Right ventricle myocardium superior (tissue), 1 donor: ENCODE measurements at places on chromosomes 11 and 22. TPM values are rescaled to one million over a fixed set of nuclear protein-coding genes. Genes with fewer than 3 reads are reported as not detected.

DNA sequence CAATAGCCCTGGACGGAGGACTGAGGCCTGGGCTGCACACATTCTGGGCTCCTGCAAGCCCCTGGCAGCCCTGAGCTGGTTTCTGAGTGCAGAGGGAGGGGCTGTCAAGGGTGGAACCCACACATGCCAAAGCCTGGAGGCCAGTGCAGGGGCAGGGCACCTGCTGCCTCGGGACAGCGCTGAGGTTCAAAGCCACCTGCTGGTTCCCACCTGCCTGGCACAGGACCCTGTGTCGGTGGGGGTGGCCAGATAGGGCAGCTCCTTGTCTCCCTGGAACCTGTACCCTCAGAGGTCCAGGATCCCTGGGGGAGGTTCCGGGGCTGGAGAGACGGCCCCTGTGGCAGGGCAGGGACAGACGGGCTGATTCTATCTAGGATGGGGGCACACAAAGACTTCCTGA lies 40.8 kb downstream of the RTN4R start:
- DNase-seq = no peak

- no peak for DNase-seq
Measured at GRCh38 chr11:45850446-45850845, 3.2 kb downstream of the CRY2 start.

GRCh38 chr22:35684270-35684700 lies 33.4 kb upstream of the APOL5 start:
- DNase-seq = no peak

DNA sequence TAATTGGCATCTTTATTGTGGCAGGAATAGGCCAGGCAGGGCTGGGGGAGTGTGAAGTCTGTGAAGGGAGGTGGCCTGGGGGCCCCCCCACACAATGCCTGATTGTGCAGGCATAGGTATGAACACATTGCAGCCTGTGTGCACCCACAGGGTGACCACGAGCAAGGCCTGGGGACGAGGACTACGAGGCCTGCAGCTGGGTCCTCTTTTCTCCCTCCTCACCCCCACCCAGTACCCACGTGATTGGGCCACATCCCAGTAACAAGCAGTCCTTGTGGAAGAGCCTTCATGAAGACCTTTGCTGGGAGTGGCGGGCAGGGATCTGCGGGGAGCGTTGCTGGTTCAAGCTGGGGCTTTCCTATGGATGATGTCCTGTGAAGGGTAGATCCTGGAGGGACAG lies 29.3 kb downstream of the ZBTB16 start:
- peak; percentile 49 for DNase-seq

DNA sequence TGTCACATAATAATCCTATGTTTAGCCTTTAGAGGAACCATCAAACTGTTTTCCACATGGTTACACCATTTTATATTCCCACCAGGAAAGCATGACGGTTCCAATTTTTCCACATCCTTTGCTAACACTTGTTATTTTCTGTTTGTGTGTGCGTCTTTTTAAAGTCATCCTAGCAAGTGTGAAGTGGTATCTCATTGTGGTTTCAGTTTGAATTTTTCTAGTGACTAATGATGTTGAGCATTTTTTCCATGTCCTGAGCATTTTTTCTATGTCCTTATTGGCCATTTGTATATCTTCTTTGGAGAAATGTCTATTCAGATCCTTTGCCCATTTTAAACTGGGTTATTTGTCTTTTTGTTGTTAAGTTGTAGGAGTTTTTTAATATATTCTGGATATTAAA lies 53.7 kb upstream of the DEPDC7 start:
- DNase-seq = no peak

ZW10 gene
- 8.4 TPM for total RNA-seq

ARHGAP20 gene
- 0.38 TPM for total RNA-seq

NXPE4 gene
- total RNA-seq = not detected

DNA sequence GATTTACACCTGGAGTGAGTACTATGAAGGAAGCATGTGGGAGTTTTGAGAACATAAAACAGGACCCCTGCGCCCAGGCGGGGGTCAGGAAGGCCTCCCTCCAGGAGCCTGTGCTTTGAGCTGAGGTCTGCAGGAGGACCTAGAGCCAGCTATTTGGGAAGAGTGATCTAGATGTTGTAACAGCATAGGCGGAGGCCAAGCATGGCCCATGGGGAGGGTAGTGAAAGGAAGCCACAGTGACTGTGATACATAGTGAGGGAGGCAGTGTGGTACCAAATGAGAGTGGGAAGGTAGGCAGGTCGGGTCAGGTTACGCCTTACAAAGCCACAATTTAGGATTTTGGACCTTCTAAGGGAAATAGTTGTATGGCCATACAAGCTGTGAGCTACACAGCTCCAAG lies 147.5 kb downstream of the PARVA start:
- DNase-seq = peak; percentile 72

GRCh38 chr11:75582895-75583717 lies 21.1 kb downstream of the SERPINH1 start:
- DNase-seq = peak; percentile 74

GRCh38 chr11:99584830-99585229 lies 564.1 kb downstream of the CNTN5 start:
- DNase-seq = no peak

PDGFB gene
- 16.2 TPM for total RNA-seq

DNA sequence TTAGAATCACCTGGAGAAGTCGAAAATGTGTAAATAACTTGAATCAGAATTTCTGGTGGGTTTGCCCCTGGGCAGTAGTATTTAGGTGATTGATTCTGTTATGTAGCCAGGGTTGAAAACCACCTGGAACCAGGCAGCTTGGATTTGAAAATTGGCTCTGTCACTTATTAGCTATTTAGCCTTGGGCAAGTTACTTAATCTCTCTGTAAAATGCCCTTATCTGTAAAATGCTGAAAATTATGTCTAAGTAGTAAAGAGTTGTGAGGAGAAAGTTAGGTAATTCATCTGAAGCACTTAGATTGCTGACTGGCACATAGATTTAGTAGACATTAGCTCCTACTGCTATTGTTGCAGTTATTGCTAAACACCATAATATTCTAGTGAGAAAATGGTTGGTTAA lies 49.3 kb downstream of the PPME1 start:
- no peak for DNase-seq

HEPN1 gene
- total RNA-seq = not detected

MMP13 gene
- not detected for total RNA-seq

DNA sequence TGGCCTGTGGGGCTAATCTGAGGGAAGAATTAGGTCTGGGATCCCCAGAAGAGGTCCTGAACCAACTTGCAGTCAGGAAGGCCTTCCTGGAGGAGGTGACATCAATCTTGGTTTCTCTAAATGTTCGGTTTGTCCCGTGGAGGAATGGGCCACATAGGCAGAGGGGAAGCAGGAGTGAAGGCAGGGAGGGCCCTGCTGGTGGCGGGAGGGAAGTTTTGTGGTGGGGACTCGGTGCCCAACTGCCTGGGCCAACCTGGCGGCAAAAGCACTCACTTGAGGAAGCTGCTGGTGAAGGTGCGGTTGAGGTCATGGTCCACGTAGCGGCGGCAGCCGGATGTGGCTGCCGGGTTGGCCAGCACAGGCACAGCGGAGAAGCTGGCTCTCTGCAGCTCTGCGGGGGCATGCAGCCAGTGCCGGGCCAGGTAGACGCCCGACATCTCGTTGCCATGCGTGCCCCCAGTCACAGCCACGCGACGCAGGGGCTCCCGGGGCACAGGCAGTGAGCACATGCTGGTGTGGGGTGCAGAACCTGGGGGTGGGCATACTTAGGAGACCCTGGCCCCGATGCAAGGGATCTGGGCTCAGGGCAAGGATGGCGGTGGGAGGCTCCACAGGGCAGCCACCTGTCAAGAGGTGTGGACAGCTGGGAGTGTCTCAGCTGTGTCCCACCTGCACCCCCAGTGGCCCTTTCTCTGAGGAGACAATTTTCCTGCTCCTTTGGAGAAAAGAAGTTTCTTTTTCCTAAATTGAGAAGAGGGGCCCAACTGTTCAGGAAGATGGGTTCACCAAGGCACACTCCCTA lies 3.8 kb downstream of the ACY3 start:
- no peak for DNase-seq

DNA sequence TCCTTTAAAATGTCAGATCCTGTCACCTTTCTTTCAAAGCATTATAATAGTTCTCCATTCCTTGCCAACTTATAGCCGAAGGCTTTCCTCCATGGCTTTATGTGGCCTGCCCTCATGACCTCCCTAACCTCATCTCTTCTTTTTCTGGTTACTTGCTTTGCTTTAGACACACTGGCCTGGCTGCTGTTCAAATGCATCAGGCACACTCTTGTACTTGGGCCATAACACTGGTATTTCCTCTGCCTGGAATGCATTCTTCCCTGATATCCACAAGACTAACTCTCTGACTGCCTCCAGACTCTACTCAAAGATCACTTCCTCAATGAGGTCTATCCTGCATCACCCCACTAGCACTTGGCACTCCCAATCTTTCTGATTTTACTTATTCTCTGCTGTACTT lies 710.3 kb downstream of the KCNA4 start:
- no peak for DNase-seq

OR51I1 gene
- total RNA-seq = not detected

DNA sequence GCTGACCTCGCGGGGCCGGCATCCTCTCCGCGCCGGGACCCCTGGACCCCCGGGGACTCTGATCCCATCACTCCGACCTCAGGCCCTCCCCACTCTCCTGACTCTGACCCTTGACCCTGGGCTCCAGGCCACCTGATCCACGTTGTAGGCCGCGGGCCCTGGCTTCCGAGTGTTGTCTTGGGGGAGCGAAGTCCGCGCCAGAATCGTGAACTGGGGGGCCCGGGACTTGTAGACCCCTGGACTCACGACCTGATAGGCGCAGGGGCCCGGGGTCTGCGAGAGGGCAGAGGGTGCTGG lies 716 bp upstream of the TYMP start:
- no peak for DNase-seq

- no peak for DNase-seq
Measured at GRCh38 chr22:36612458-36612857, 83.5 kb upstream of the EIF3D start.

KCNJ5 gene
- 4.4 TPM for total RNA-seq

NAALADL1 gene
- total RNA-seq = 3.1 TPM

GNAZ gene
- total RNA-seq = 3.1 TPM

DNA sequence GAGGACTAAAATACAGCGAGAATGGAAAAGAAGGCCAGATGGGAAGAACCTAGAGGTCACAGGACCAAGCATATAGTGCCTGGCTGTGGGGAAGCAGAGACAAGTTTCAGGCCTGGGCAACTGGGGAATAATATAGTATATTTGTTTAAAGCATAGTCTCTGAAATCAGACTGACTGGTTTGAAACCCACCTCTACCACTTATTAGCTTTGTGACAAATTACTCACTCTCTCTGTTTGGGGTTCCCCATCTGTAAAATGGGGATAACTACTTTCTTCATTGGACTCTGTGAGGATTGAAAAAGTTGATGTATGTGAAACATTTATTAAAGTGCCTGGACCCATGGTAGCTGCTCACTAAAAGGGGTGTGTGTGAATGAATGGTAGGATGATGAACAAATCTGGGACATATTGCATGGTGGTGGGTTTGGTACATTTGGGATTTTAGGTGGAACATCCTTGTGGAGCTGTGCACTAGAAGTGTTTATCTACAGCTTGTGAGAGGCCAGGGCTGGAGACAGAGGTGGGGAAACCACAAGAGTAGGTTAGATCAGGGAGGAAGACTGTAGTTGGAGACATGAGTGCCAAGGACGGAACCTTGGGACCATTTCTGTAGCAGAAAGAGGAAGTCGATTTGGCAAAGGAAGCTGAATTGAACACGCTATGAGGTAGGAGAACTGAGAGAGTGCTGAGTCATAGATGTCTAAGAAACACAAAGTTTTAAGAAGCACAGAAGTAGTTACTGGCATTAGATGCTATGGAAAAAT lies 52.6 kb downstream of the SWAP70 start:
- DNase-seq = no peak

- peak; percentile 27 for DNase-seq
Measured at GRCh38 chr11:17753153-17753552, 18.6 kb downstream of the KCNC1 start.

GRCh38 chr11:62560566-62561103 lies 13.1 kb downstream of the EEF1G start:
- DNase-seq = peak; percentile 84

GRCh38 chr11:33829430-33830141 lies 55.3 kb upstream of the FBXO3 start:
- DNase-seq = peak; percentile 61

DNA sequence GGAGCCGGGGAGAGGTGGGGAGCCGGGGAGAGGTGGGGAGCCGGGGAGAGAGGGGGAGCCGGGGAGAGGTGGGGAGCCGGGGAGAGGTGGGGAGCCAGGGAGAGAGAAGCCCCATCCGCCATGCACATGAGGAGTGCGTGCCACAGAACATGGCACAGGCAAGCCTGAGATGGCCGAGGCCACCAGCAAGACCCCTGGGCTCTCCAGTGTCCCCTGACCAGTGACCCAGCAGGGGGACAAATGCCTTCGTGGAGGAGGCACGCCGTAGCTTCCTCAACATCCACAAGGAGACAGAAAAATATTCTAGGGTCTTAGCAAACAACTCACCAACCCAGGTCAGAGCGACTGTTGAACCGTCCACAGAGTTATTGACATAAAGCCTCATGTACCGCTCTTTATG lies 618.8 kb downstream of the TBC1D22A start:
- DNase-seq = no peak

ART5 gene
- total RNA-seq = 4.7 TPM

MAPK8IP1 gene
- total RNA-seq = 4.5 TPM

GRCh38 chr11:123704341-123704740 lies 37.1 kb downstream of the ZNF202 start:
- DNase-seq = no peak

HORMAD2 gene
- not detected for total RNA-seq

- DNase-seq = no peak
Measured at GRCh38 chr11:65053827-65054508, 4.4 kb downstream of the NAALADL1 start.

ZP1 gene
- total RNA-seq = not detected

DNA sequence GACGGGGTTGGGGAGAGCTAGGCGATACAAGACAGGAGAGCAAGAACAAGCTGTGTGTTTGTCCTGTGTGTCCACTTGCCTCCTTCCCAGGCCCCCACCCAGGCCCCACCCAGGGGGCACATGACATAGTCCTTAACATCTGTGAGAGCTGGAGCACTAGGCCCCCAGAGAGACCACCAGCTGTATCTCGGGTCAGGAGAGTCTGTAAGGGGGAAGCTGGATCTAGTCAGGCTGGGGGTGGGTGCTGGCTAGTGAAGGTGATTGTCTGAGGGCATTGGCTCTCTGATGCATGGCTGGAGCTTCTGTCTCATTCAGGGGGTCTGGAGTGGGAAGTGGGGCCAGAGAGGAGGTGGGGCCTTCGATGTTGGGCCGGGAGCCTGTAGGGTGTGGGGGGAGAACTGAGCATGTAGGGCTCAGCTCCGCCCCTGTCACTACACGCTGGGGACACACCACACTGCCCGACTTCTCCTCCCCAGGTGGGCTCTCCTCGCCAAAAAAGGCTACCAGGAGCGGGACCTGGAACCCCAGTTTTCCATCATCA lies 571 bp downstream of the P2RX6 start:
- DNase-seq = no peak

CBY1 gene
- total RNA-seq = 38.3 TPM

KCNQ1OT1 gene
- 0.35 TPM for total RNA-seq

- DNase-seq = no peak
Measured at GRCh38 chr11:12108875-12109453, 1.4 kb upstream of the MICAL2 start.

DNA sequence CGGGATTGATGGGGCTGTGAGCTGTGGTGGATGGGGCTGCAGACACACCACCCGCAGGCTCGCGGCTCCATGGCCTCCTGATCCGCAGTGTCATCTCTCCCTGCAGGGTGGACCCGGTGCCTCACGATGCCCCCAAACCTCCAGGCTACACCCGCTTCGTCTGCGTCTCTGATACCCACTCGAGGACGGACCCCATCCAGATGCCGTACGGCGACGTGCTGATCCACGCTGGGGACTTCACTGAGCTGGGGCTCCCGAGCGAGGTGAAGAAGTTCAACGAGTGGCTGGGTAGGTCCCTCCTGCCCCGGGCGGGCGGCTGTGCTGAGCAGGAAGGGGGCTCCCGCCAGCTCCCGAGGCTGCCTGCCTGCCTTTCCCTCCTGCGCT lies 23.1 kb downstream of the MPPED1 start:
- DNase-seq = no peak
